Right ventricle myocardium superior (tissue), 1 donor: ENCODE measurements at places on chromosomes 1 and 21. TPM values are rescaled to one million over a fixed set of nuclear protein-coding genes. Genes with fewer than 3 reads are reported as not detected.
A peak's percentile ranks its signal among the peaks of the same experiment; 100 is the strongest.

C21orf91 gene
- total RNA-seq: 6.3 TPM

- no peak for DNase-seq
Observed at GRCh38 chr1:207497941-207498340, 2.0 kb downstream of the CR1 start.

DNA sequence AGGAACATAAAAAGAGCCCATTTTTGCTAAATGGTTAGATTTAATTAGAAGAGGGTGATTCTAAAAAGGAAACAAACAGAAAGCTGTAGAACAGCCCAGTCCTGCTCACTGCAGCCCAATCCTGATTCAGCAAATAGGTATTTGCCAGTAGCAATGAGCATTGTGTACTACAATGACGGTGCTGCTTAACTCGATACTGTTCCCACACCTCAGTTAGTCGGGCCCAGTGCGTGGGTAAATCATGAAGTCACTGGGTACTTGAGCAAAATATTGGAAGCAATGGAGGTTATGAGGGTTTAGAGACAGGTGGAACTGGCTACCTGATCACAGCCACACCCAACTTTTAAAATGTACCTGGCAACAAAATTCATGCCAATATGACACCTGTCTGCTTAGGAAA, 101.5 kb upstream of the ADGRL2 start:
- DNase-seq: no peak

ANKRD65 gene
- 1.8 TPM for total RNA-seq

SH2D1B gene
- total RNA-seq: 0.16 TPM

GRCh38 chr21:39904457-39904856, 37.2 kb downstream of the PCP4 start:
- no peak for DNase-seq

OTUD3 gene
- total RNA-seq: 3.0 TPM

DNA sequence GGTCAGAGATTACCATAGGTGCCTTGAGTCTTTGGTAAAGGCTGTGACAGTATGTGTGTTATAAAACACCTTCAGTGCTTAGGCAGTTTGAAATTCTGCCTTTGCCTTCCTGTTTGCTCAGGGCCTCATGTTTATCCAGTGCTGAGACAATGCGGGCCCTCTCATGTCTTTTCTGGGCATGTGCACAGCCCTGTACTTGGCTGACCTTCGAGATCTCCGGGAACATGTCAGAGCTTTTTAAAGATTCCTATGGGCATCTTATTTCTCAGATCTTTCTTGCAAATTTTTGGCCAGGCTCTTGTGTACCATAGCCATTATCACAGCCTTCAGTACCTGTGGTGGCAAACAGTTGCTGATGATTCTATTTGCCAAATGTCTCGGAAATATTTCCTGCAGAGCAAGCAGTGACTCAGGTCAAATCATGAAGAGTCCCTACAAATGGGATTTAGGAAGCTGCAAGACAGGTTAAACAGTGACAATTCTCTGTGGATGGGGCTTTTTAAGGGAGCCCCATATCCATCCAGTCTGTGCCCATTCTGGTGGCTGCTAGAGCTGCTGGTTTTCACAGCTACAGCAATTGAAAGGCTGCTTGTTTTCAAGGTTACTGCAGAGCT, 42.1 kb downstream of the HOOK1 start:
- no peak for DNase-seq

HYI gene
- 20.1 TPM for total RNA-seq

CENPL gene
- total RNA-seq: 2.6 TPM

DNA sequence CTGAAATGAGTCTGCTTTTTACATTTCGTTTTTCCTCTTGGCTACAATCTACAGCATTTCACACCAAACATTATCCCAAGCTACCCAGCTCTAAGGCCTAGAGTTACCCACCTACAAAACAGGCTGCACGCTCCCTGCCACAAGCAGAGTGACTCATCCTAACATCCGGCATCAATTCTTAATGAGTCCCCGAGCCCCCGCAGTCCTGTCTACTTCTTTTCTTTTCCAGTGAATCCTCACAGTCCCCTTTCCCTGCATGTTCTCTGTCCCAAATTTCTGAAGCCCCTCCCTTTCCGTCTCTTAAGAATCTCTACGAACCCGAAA, 650 bp downstream of the PCNX2 start:
- DNase-seq: no peak

TMEM125 gene
- not detected for total RNA-seq

DNA sequence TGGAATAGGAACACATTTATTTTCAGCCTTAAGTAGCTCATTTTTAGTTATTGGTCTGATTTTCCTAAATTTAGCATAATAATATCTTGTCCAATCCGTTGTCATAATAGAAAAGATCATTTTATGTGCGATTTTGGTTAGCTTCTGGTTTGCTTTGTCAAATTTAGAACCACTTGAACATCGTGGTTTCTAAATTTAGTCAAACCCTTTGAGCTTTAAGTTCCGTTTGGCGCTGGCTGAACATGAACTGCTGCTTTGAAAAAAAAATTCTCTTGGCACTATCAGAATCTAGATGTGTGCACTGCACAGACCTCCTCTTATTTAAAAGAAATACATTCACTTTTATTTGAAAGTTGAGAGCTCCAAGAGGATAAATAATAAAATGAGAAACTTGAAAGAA, 370.6 kb downstream of the PTPRC start:
- DNase-seq: no peak

- no peak for DNase-seq
Observed at GRCh38 chr21:41559658-41560631, 52.0 kb upstream of the TMPRSS2 start.

DNA sequence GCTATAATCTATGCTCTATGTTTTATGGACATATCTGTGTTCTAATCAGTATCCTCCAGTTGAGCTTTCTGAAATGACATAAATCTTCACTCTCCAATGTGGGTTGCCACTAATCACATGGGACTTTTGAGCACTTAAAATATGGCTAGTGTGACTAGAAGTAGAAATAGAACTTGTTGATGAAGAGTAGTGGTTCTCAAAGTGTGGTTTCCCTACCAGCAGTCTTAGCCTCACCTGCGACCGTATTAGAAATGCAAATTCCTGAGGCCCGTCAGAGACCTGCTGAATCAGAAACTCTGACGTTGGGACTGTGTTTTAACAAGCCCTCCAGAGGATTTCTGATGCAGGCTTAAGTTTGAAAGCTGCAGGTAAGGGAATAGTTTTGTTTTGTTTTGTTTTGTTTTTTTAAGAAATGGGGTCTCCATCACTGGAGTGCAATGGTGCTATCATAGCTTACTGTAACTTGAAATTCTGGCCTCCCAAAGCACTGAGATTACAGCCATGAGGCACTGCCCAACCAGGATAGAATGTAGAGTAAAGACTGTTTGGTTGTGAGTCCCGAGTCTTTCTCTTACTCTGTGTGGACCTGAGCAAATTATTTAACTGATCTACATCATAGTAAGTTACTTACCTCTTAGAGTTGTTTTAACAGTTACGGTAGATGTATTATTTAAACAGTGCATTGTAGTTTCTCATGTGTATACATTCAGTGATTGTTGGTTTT, 21.7 kb downstream of the GLRX2 start:
- no peak for DNase-seq

GRCh38 chr21:39066829-39067780, 116.1 kb downstream of the PSMG1 start:
- DNase-seq: no peak

DNA sequence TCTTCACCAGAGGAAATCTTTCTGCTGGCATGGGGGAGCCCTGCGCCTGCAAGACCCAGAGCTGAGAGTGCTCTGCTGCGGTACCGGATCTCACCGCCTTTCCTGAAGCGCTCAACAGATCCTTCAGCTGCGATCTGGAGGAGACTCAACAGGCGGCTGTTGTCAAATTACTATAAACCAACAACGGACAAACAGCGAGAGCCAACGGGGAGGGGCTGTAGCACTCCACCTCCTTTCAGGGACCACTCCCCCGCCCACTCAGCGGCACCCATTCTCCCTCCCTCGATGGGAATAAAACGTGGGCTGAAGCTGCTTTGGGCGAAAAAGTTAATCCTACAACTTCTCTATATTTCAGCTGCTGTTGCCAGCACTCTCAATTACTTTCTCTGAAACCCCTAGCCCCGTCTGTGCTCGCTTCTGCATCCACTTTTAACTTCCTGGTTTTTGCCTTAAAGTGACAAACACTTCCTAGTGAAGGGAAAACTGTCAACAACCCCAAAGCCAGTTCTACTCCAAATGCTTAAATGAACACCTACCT, at the start of gene FMO5:
FMO5 (minus strand) TSS at position 147 of the 538 bp plus-strand sequence. CDS start 310 bp downstream, outside the sequence.
- DNase-seq: peak; percentile 82

GRCh38 chr1:39105061-39105840, 79.1 kb downstream of the NDUFS5 start:
- DNase-seq: peak; percentile 83

DNA sequence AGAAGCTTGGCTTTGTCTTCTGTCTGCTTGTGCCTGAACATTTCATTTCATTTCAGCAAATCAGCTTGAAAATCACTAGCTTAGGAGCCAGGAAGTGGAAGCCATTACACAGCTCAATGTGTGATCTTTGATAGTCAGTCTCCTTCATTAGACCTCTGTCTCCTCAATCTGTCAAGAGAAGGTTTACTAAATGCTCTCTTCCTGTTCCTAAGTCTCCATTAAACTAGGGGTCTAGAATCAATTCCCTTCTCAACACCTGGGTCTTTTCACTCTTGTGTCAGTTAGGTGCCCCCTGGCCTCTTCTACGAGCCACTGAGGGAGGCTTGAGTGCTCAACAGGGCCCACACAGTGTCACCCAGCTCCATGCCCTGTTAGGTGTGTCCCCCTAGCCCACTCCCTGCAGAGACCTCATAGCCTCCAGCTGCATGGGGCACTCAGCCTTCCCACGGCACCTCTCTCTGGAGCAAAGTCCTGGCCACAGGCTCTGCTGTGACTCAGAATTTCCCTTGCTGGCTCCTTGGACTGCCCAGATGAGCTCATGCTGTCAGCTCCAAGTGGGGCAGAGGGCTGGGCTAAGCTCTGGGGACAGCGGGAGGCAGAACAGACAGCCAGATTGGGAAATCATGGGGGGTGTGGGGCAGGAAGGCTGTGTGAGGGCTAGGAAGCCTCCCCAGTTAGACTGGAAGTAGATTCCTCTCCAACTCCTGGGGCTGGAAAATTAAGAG, 115.7 kb upstream of the IPO9 start:
- peak; percentile 95 for DNase-seq

DNA sequence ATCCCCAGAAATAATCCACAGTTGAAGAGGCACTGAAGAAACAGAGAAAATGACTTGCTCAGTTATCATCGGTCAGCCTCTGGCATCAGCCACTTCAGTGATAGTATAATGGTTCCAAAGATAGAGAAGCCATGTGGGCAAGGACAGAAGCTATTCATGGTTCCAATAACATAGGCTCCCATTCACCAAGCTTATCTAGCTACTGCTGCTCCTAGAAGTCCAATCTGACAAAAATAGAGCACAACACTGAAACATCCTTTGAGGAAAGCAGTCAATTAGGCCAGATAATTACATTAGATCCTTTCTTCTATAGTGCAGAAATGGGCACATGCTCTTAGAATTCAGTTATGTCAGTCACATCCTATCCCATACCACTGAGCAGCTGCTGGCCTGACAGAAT, 33.5 kb upstream of the CRB1 start:
- no peak for DNase-seq

- no peak for DNase-seq
Observed at GRCh38 chr1:29827237-29827750, 591.0 kb downstream of the PTPRU start.

RBP7 gene
- total RNA-seq: 30.2 TPM

DNA sequence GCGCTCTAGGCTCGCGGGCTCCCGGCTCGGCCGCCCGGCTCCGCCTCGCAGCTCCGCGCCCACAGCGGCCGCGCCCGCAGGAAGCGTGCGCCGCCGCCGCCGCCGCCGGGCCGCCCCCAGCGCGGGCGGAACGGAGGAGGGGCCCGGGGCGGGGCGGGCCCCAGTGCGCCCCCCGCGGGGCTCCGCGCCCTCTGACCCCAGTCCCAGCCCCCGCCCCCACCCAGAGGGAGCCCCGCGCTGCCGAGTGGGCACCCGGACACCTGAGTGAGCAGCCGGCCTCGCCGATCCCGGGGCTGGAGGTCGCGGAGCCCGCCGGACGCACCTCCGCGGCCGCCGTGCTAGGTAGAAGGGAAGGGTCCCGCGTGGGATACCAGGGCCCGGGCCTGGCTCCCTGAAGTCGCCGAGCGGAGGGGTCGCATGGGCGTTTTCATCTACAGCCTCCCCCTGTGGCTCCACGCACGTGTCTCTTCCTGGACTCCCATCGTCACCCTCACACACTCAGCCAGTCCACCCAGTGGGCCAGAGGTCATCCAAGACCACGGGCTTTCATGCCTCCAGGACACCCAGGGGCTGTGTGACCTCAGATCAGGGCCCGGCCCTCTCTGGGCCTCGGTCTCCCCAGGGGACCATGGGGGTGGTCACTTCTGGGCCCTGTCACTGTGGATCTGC, at the start of gene SDC3:
SDC3 (minus strand) TSS at position 63 of the 669 bp plus-strand sequence. CDS start 172 bp downstream, outside the sequence.
- DNase-seq: peak; percentile 54

GRCh38 chr1:223338811-223339746, 24.9 kb downstream of the SUSD4 start:
- DNase-seq: no peak

DNA sequence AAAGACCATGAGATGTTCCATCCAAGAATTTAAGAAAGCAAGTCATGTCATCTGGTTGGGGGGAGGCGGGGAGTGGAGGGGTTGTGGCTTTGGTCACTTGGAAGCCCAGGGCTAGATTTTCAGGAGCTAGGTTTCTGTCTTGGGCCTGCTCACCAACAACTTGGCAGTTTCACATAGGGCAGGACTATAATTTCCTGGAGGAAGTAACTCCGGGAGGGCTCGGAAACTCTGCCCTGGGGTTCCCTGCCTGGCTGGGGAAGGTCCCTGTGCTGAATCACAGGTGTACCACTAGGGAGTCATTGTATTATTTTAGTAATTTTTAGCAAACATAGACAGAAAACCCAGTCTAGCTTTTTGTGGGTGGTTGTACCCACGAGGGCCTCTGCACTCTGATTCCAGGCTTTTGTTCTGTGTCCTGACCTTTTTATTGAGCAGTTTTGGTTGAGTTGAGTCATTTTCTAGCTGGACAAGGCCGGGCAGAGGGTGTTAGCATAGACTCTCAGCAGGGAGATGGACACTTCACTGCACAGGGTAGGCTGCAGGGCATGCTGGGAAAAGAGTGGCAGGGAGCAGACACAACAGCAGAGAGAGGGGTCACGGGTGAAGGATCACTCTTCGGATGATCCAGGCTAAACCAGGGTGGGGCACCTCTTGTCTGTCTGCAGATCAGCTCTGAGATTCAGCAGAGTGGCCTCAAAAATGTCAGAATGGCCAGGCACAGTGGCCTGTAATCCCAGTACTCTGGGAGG, 144.7 kb downstream of the GRIK3 start:
- no peak for DNase-seq

FRRS1 gene
- total RNA-seq: 2.7 TPM

LRRC3 gene
- total RNA-seq: 2.7 TPM

- no peak for DNase-seq
Observed at GRCh38 chr1:69569175-69569541, 1.4 kb downstream of the LRRC7 start.

FALEC gene
- total RNA-seq: not detected
